GM23248 (cell line): ENCODE measurements at places on chromosomes 3 and 15.

- DNase-seq, result no peak
Measured at GRCh38 chr3:182007441-182007840, 295.7 kb downstream of the SOX2 start.

DNA sequence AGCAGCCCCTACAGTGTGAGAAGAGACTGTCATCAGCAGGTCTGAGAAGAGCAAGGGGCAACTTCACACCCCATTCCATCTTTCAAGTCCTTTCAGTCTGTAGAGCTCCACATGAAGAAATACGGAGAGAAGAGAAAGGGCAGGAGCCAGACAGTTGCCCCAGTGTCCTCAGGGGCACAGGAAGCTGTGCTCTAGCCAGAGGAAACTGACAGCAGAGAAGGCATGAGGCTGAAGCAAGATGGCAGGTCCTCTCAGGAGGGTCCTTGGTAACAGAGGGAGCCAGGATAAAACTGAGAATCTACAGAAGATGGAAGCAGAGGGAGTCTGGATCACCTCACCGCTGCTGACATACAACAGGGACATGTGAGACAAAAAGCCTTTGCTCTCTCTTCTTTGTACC, 47.3 kb downstream of the PLCH1 start:
- DNase-seq, result no peak

DNA sequence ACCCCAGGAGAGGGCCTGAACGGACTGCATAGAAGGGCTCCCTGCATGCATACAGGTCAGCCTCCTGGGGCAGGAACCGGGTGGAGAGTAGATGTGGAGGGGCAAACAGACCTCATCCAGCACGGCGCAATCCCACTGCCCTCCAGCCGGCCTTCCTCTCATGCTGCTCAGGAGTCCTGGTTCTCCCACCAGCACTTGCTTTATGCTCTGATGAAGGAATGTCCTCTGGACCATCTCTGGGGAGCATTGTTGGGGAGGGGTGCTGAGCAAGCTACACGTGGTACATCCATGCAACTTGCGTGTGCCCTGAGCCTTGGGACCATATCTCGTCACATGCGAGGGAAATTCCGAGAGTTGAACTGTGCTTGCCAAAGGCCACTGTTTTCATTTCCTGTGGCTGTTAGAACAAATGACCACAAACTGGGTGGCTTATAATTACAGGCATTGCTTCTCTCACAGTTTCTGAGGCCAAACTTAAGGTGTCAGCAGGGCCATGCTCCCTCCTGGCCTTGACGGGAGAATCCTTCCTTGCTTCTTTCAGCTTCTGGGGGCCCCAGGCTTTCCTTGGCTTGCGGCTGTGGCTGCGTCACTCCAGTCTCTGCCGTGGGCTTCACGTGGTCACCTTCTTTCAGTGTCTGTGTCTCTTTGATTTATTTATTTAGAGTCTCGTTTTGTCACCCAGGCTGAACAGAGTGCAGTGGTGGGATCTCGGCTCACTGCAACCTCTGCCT, 12.2 kb downstream of the SELENOS start:
- DNase-seq, result no peak

GRCh38 chr3:183586477-183586876, 31.0 kb upstream of the KLHL6 start:
- no peak for DNase-seq

DNA sequence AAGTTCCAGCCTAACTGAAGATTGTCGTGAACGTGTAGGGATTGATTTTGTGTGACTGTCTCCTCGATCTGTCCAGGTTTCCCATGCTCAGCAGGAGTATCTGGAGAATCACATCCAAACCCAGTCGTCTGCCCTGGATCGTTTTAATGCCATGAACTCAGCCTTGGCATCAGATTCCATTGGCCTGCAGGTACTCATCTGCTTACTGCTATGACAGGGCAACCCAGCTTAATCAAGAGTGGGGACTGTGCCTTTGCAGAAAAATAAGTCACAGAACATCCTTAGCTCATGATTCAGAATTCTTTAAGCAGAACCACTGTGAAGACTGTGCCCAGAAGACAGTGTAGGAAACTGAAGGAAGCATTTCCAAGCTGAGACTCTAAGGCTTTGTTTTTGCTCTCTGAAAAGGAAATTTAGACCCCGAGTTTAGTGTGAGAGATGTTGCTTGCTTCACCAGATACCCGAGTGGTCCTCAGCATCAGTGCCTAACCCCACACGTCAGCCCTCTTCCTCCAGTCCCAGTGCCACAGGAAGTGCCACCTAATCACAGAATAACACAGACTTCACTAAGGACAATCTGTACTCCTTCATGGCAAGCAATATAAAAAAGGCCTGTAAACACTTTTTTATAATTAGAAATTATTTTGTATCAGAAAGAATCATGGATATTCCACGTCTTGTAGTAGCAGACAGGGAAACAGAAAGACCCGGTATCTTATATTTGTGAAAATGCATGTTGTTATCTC, 34.2 kb downstream of the MYZAP start:
- DNase-seq, result no peak

- DNase-seq, result no peak
Measured at GRCh38 chr3:17013571-17013970, 128.8 kb downstream of the PLCL2 start.

- DNase-seq, result no peak
Measured at GRCh38 chr3:142889212-142890014, 530 bp upstream of the PCOLCE2 start.

GRCh38 chr3:64691051-64691450, 3.3 kb upstream of the ADAMTS9 start:
- DNase-seq, result peak; percentile 52

DNA sequence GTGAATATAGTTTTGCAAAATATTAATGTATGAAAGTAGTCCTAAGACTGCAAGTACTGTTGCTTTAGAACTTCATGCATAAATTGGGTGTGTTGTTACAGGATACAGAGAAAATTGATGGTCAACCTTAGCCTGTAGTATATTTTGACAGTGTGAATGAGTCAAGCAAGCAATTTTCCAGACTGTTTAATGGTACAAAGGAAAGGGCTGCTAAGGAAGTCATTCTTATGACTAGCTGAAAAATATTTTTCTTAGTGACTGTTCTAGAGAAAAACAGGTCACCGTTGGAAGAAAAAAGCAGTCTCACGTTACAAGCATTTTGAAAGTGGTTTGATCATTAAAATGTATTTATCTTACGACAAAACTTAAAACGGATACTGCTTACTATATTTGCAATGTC, 49.2 kb downstream of the MBNL1 start:
- peak; percentile 87 for DNase-seq

GRCh38 chr3:172256101-172256734, 192.0 kb downstream of the GHSR start:
- DNase-seq, result peak; percentile 80

GRCh38 chr3:58898513-58898912, 151.3 kb downstream of the CFAP20DC start:
- DNase-seq, result no peak

- DNase-seq, result no peak
Measured at GRCh38 chr15:72859017-72859756, 75.6 kb upstream of the ADPGK start.

- no peak for DNase-seq
Measured at GRCh38 chr3:9875448-9875847, 4.6 kb downstream of the CIDEC start.

- no peak for DNase-seq
Measured at GRCh38 chr3:191461113-191461595, at the start of gene PYDC2. TSS of gene PYDC2 (plus strand) at chr3:191461163. CDS start at chr3:191461163, 0 bp downstream.

DNA sequence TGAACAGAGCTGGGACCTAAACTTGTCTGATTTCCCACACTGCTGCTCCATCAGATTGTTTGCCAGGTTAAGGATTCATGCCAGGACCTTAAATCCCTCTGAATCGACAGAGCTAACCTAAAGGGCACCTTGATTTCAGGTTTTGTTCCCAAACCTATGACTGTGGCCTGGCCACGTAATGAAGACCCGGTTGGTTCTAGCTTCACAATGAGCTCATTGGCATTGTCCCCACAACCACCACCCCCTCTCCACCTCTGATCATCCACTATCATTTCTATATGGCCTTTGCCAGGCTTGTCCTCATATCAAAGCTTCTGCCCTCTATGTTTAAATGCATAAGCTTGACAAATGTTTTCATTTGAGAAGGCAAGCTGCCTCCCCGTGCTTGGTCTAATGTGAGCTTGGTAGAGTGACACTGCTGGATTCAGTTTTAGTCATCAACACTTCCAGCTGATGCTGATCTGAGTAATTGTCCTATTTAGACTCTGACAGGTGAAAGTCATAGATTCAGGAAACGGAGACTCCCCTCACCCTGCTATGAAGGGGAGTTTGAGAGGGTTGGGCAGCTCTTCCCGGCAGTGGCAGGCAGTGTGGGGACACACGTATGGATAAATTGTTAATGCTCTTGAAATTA, 407.1 kb upstream of the CFAP20DC start:
- no peak for DNase-seq

GRCh38 chr3:30895329-30895728, 868 bp upstream of the GADL1 start:
- DNase-seq, result no peak

GRCh38 chr15:77417602-77418001, 2.3 kb downstream of the PEAK1 start:
- peak; percentile 46 for DNase-seq
